ENCODE measurements at places on chromosomes 13 and 19.

DNA sequence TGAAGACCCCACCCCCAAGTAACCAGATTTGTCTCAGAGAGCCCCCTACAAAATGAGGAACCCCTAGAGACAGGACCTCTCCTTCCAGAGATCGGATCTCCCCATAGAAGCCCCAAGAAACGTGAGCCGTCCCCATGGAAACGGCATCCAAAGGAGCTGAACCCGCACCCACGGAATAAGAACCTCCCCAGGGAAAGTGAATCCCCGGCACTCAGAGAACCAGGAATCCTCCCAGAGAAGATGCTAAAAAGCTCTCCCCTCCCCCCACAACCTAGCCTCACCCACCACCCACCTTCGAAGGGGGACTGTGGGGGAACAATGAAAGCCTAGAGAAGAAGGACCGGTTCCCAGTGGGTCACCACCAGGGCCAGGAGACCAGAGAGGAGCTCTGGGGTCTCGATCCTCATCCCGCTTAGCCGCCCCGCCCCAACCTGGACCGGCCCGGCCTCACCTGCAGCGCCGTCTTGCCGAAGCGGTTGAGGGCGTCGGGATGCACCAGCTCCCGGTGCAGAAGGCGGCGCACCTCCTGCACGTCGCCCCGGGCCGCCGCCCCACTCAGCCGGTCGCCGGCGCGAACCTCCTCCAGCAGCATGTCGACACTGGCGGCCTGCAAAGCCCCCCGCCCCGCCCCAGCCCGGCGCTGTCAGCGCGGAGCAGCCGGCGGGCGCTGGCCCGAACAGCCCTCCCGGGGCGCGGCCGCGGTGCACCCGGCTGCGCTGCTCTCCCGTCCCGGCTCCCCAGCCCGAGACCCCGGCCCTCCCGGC lies 535 bp downstream of the CDKN2D start:
- no peak for DNase-seq

- no peak for DNase-seq
Measured at GRCh38 chr19:16328824-16329482, 4.3 kb downstream of the KLF2 start.

DNA sequence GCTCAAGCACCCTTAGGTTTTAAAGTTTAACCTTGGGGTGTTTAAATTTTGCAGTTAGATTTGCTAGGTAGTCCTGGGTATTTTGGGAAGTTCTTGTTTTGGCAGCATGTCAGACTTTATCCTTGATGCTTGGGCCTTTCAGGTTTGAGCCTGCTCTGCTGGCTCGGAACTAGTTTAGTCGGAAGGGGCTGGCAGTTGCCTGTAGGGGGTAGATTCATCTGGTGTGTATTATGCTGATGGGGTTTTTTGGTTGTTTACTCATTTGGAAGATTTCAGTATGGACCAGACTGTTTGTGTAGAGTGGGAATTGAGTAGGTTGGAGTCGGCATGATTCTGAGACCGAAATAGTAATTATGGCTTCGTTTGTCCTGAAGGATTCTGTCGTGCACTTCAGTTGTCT lies 15.1 kb downstream of the ILF3 start:
- DNase-seq: no peak

GRCh38 chr13:110363010-110363409 lies 55.9 kb downstream of the COL4A2 start:
- no peak for DNase-seq

- no peak for DNase-seq
Measured at GRCh38 chr19:604355-604754, 14.7 kb downstream of the HCN2 start.

DNA sequence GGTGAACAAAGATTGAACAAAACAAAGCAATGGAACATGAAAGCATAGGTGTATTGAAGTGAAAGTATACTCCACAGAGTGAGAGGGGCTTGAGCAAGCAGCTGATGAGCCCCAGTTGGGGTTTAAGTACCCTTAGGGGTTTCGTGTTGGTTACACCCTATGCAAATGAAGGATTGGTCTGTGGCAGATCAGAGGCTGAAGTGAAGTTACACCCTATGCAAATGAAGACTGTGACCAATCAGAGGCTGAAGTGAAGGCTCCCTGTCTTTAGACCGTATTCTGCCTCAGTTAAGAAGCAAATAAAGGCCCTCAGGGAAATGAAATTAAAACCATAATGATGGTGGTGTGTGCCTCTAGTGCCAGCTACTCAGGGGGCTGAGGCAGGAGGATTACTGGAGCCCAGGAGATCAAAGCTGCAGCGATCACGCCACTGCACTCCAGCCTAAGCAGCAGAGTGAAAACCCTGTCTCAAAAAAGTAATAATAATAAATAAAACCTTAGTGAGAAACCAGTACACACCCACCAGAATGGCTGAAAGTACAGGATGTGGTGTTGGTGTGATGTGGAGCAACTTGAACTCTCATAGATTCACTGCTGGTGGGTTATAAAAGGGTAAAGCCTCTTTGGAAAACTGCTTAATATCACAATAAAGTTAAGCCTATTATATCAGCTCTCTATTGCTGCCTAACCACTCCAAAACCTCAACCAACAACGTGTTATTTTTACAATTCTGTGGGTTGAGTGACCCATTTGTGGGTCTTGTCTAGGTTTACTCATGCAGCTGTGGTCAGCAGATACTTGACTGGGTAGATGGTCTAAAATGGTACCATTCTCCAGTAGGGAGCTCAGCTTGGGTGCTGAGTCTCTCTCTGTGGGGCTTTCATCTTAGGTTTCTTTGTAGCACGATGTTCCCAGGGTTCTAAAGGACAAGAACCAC lies 12.8 kb upstream of the UPF3A start:
- no peak for DNase-seq

- no peak for DNase-seq
Measured at GRCh38 chr19:14337510-14337909, 43.7 kb upstream of the ADGRE5 start.

- no peak for DNase-seq
Measured at GRCh38 chr13:110921695-110922094, 6.8 kb upstream of the ANKRD10 start.

DNA sequence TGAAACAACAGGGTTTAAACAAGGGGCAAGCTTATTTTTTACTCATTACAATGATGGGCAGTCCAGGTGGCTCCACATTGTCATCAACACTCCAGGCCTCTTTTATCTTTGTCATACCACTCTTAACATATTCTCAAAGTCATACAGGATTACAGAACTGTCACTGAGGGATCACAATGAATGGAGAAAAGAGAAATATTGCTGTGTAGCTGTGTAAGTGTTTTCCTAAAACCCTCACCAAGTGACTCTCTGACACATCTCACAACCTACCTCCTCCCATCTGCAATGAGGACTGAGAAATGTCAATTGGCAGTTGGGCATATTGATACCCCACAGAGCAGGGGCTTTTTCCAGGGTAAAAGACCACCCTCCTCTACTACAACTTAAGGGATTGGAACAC lies 562.1 kb downstream of the TBC1D4 start:
- DNase-seq: no peak

DNA sequence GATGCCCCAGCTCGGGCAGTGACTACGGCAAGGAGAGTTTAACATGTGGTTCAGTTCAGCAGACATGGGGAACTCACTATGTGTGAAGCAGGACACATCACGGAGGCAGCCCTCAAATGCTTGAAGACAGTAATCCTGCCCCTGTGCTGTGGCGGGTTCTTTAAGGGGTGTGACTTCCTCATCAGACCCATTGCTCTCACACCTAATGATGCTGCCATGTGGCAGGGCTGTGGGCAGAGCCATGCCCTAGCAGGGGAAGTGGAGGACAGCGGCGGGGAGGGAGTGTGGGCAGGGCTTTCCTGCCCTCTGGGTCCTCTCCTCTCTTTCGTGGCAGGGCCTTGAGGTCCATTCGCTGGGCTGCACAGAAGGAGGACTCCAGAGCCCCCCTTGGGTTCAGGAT lies 131.1 kb upstream of the GJB6 start:
- DNase-seq: no peak

DNA sequence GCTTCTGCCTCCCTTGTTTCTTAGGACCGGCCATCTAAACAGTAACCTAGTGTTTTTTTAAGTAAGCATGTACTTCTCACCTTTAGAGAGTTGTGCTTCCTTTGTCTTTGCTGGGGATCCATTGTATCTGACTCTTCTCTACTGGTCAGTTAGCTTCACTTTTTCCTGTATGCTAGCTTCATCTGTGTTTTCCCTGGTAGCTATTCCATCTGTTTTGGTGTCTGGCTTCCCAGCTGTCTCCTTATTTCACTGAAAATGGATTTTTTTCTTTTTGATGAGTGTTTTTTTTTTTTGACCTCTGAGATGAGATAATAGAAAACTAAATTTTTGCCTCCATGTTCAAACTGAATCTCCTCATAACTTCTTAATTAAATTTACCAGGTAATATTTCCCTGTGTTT lies 637.0 kb upstream of the SLC10A2 start:
- no peak for DNase-seq

DNA sequence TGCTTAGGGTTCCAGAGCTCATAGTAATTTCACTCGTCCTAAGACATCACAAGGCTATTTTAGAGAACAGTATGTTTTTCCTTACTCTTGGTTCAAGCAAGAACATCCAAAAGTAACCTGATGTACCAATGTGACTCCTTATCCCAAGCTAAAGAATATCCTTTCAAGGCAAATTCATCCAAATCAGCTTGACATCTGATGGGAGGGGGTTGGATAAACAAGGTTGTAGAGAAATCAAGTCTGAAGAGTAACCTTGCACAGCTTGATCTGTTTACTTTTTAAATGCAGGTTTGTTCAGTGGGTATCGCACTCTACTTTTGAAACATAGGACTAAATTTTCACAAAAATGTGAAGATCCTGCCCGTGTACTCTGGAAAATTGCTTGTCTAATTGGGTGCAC lies 201.2 kb downstream of the GGACT start:
- DNase-seq: no peak

GRCh38 chr19:5080809-5081208 lies 111.9 kb downstream of the KDM4B start:
- no peak for DNase-seq

- DNase-seq: no peak
Measured at GRCh38 chr19:18156841-18157464, 4.0 kb downstream of the PIK3R2 start.

- DNase-seq: no peak
Measured at GRCh38 chr19:5953680-5954213, 24.2 kb downstream of the RANBP3 start.

- no peak for DNase-seq
Measured at GRCh38 chr13:64074971-64075474, 2659.4 kb upstream of the PCDH20 start.
